ENCODE measurements at places on chromosomes 1 and 21. TPM values are rescaled to one million over a fixed set of nuclear protein-coding genes. Genes with fewer than 3 reads are reported as not detected.

DNA sequence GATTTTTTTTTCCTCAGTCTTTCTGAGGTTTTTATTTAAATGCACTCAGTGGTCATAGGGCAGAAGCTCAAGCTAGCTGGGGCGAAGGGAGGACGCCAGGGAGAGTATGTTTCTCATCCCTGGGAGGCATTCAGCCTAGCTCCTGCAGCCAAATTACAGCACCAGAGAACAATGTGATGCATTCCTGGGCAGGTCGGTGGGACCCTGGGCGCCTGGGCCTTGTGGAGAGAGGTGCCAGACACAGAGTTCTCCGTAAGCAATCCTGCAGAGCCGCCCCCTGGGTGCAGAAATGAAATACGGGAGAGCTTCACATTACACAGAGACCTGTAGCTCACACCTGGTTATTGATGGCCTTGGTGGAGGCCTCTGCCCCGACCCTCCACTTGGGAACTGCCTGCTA is 15.5 kb downstream of the WNT2B start:
- no peak for DNase-seq

DNA sequence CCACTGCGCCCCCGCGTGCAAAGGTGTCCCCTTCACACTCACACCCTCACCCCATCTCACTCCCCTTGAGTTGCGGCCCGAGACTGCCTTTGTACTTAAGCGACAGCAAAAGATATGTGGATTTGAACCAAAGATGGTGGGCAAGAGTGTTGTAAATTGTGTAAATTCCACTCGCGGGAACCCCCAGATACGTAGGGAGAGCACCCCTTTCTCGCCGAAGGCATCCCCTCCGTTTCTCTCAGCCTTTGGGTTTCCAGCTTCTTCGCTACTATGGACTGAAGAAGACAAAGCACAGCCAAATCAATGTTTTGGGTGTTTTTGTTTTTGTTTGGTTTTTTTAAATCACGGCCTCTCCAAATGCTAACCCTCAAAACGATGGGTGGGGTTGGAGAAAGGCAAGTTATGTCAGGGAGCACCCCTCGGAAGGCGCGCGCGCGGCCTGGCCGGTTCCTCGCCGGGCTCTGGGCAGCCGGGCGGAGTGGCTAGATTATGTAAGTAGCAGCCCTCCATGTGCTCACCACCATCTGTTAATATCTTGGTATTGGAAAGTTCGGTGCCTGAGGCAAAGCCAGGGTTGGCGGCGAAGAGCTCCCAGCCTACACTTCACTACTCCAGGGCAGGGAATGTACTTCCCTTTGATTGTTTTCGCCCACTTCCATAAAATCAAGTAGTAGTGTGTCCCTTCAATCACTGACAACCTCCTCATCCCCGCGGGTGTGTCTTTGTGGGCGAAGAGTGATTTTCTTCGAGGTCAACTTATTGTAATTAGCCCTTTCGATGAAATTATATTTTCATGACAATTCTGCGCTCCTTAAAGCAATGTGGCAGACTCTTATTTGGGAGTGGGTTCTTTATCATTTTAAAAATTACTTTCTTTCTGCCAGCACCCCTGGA is 4.0 kb upstream of the PROX1 start:
- no peak for DNase-seq

DNA sequence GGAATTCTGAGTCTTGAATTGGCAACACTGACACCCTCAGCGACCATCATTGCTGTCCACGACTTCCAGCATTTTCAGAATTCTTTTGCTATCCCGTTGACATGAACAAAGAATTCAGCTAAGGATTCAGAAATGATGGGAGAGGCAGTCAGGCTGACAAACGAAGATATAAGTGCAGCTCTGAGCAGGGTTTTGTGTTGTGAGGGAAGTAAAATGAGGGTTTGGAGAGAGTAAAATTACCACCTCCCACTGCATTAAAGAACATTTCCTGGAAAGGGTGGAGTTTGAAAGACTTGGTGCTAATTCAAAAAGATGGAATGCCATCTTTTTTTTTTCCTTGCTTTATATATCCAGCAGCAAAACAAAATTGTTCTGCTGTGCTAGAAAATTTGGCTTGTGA is 4.9 kb upstream of the ELK4 start:
- DNase-seq = no peak

Gene RIMKLA
- total RNA-seq = 6.7 TPM

DNA sequence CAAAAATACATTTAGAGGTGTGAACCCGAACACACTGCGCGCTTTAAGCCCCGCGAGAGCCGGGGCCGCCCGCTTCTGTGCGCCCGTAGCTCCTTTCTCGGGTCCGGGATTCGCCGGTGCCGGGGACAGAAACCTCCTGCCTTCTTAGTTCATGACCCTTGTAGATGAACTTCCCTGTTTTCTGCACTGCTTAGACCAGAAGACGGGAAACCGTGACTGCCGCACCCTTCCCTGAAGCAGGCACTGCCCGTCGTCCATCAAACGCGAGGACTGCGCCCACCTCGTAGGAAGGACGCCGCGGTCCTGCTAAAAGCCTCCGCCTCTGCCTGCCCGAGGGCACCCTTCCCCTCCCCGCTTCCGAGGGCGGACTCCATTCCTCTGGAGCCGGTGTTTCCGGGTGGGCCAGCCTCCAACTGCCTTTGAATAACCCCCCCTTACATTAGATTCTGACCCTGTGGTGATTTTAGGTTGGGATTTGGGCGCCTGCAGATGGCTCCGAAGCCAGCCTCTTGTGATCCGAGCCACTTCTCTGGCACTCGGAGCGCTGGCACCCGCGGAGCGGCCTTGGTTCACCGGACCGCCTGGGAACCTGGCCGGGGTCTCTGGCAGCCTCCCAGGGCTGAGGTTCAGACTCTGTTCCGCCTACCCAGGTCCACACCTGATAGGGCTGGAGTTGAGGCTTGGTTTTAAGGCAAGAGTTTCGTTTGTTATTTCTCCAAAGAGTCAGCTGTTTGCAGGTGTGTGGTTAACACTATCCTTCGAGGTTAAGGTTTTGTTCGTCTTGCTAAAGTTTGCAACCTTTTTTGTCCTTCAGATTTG is 1.2 kb upstream of the PTTG1IP start:
- DNase-seq = peak; percentile 63

DNA sequence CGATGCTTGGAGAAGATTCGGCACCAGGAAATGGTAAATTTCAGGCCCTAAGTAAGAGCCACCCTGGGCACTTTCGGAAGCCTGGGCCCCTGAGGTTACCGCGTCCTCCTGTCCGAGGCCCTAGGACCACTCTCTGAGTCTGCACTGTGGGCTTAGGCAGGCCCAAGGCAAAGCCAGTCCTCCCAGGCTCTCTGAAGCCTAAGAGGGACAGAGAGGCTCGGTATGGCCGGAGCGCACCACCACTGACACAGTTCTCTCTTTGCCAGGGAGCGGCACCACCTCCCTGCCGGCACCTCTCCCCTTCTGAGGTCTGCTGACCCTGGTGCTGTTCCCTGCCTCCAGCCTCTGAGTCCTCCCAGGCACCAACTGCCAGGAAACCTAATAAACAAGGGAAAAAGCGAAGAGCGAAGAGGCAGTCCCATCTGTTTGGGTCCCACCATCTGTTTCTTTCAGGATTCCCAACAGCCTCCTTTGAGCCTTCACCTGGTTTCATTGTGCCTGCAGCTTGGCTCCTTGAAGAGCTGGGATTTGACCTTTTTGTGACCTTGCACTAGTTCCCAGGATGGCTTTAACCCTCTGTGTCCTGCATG is 57.7 kb downstream of the VWA5B1 start:
- DNase-seq = no peak

All from activated CD4-positive, alpha-beta T cell treated with anti-CD3 and anti-CD28 coated beads for 36 hours (primary cell).